ENCODE measurements at places on chromosomes 4 and X.

GRCh38 chrX:141164406-141164805, 12.5 kb downstream of the LDOC1 start:
- no peak for DNase-seq

- DNase-seq = no peak
Measured at GRCh38 chr4:61294936-61295335, 94.8 kb downstream of the ADGRL3 start.

DNA sequence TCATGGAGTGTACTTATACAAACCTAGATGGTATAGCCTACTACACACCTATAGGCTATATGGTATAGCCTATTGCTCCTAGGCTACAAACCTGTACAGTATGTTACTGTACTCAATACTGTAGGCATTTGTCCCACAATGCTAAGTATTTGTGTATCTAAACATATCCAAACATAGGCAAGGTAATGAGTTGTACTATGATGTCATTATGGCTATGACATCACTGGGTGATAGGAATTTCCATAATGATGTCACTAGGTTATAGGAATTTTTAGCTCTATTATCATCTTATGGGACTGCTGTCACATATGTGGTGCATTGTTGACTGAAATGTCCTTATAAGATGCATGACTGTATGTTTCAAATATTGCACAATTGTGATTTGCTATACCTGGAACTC, 5.5 kb upstream of the PAGE1 start:
- DNase-seq = no peak

DNA sequence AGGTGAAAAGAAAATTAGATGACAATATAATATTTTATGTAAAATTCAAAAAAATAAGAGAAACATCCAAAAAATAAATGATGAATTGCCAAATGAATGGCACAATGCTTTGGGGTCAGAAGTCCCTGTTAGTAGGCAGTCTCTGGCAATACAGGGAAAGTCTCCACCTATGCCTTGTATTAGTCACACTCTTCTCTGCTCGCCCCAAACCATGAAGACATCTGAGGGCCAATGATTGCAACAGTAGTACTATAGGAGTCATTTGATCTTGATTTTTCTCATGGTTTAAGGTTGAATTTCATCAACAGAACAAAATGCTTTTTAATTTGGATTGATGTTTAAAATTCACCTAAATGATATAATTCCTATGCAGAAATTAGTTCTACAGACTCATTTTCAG, 3.9 kb upstream of the PRSS12 start:
- no peak for DNase-seq

DNA sequence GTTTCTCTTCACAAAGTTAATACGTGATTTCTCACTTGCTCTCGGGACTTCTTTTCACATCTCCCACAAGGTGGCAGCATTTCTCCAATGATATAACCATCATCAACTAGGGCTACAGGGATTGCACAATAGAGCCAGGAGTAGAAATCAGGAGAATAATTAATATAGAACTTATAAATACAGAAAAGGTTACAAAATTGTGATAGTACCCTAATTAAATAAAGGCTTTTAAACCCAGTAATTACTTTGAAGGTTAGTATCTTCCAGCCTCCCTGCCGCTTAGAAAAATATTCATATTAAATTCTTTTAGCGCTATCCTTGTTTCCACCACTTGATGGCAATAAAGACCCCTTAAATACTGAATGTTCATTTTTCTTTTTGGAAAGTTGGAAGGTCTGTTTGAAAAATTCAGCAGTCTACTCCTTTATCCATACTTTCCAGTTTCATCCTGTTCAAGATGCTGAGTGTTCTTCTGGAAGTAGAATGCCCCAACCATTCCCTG, 65.8 kb downstream of the RASGEF1B start:
- DNase-seq = peak; percentile 72

GRCh38 chr4:73068491-73069337, 802 bp downstream of the COX18 start:
- DNase-seq = peak; percentile 76

DNA sequence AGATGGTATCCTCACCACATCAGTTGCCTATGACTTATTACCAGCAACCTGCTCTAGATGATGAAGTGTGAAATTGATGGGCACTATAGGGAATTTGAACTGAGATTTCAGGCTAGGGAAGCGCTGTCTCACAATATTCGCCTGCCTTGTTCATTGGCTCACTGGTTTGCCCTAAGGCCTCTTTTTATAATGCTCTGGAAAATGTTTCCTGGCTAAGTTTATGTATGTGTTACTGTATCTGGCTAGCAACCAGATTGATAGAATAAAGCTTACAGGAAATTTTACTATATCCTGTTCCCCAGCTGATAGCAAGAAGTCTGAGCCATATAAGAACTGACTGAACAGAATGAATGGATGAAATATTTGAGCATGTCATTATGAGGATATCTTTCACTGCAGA, 71.6 kb downstream of the GSTCD start:
- DNase-seq = peak; percentile 13

DNA sequence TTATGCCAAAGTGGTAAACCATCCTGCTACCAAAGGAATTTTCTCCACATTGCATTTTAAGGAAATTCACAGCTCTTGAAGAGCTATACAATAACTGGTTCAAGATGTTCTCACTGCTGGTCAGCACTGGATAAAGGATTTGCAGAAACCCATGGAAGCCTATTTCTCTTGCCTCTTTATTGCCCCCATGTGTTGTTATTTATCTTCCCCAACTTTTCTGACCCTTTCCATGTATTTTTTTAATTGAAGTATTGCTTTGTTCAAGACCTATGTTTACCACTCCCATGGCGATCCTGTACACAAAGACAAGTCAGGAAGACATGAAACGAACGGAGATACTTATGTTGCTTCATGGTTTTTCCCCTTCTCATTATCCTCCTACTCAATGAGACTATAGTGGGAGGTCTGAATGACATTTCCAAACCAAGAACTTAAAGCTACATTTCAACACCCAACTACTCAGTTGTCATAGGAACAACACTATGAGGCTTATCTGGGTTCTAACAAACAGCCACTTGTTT, 566.4 kb upstream of the DIPK2B start:
- no peak for DNase-seq

DNA sequence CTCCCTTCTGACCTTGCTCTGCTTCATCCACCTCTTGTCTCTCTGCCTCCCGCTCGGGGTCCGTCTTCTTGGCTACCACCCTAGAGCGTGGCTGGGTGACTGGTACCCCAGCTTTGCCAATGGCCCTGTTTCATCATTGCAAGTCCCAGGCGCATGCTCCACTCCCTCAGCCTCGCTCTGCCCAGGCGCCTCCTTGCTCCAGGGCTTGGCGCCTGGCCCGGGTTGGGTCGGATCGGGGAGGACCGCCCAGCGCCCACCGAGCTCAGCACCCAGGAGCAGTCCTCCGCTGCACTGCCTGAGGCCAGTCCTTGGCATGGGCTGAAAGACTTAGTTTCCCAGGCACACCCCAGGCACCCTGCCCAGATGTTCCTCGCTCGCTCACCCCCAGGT, 577 bp downstream of the BGN start:
- DNase-seq = no peak

GRCh38 chrX:39815631-39816030, 282.1 kb downstream of the BCOR start:
- no peak for DNase-seq

DNA sequence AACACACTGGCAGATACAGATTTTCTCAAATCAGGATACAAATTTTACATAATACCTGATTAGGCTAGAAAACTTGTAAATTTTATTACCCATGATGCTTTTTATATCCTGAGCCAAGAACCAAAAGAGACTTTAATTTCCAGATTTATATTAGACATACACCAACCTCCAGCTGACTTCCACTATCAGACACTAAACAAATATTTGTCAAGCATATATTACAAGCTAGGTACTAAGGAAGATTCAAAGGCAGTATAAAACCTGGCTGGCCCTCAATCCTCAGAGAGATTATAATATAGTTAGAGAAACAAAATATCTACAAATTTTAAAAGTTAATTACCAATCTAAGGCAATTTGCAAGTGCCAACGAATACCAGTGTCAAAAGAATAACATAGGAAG, 357.8 kb upstream of the F9 start:
- DNase-seq = no peak

DNA sequence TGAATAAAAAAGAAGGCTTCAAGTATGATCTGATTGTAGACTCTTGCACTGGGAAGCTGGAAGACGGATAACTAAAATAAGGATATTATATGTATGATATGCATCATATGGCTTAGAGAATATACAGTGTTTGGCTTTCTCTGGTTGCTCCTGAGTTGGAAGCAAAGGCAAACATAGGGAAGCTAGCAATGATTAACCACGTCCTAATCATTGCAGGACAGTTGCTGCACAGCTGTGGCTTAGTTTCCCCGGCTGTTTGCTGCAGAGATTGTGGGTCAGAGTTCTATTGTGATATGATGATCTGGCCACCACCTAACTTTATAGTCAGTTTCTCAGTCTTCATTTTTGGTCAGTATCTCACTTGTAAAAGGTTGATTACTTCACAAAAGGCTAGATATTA, 36.3 kb upstream of the PARM1 start:
- no peak for DNase-seq

DNA sequence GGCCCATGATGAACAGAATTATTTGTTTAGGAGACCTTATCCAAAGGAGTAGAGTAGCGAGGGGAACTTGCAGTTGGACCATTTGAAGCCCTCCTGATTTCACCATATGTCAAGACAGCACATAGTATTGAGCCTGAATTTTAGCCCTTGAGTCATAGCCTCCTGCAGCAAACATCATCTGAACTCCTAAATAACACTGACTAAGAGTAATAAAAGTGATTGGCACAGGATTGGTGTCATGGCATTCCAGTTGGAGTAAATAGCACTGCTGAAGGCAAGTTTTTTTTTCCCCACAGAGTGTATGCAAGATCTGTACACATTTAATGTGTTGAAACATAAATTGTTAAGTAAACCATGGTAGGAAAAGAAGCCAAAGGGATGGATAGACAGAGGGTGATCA, 89.0 kb downstream of the COMMD8 start:
- DNase-seq = no peak

- no peak for DNase-seq
Measured at GRCh38 chr4:169707958-169708643, 49.6 kb downstream of the HPF1 start.

- no peak for DNase-seq
Measured at GRCh38 chr4:183321079-183321478, 1.0 kb upstream of the CLDN22 start.

DNA sequence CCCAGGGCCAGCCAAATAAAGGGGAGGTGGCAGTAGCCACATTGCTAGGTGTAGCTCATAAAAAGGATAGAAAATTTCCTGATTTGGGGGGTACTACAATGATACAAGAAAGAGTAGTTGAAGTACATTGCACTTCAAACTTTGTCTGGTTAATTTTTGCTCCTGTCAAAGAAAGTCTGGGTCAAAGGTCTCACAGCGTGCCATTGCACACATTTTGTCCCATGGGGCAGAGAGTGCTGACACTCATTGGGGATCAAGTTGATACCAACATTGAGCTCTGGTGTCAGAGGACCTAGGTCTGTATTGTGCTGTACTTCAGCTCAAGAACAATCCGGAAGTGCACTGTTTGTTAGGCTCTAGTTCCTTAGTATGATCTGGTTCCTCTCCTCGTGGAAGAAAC, 229.2 kb upstream of the AGTR2 start:
- no peak for DNase-seq

- DNase-seq = no peak
Measured at GRCh38 chrX:82945332-82945731, 562.8 kb upstream of the POU3F4 start.

DNA sequence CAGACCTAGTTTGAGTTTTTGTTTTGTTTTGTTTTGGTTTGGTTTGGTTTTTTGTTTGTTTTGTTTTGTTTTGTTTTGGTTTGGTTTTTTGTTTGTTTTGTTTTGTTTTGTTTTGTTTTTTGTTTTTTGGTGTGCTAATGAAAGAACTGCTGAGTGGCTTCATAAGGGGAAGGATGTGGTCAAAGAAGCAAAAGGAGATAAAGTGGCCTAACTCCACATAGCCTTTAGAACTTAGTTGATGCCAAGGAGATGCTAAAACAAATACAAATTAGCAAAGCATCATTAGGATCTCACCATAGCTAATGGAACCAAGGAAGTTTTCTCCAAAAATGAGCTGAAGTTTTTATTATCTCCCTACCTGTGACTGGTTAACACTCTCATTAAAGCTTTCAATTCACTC, 44.6 kb upstream of the TMEM164 start:
- DNase-seq = no peak

GRCh38 chr4:184441461-184442313, 32.7 kb downstream of the IRF2 start:
- DNase-seq = peak; percentile 30

GRCh38 chrX:72100051-72100755, 31.5 kb downstream of the RTL5 start:
- DNase-seq = no peak

DNA sequence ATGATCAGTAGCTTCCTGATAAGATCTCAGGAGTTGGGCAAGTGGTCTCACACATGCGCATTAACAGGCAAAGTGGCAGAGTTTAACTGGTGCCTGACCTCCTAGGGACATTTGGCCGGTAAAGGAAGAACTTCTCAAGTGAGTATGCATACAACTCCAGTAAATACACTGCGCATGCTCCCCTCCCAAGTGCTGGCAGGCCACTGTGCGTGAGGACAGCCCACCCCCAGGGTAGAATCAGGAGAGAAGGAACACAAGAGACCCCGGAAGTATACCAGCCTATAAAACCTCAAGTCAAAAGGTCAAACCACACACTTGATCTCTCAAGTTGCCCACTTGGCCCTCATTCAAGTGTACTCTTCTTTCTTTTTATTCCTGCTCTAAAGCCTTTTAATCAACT, 225.5 kb upstream of the ANKRD50 start:
- no peak for DNase-seq

DNA sequence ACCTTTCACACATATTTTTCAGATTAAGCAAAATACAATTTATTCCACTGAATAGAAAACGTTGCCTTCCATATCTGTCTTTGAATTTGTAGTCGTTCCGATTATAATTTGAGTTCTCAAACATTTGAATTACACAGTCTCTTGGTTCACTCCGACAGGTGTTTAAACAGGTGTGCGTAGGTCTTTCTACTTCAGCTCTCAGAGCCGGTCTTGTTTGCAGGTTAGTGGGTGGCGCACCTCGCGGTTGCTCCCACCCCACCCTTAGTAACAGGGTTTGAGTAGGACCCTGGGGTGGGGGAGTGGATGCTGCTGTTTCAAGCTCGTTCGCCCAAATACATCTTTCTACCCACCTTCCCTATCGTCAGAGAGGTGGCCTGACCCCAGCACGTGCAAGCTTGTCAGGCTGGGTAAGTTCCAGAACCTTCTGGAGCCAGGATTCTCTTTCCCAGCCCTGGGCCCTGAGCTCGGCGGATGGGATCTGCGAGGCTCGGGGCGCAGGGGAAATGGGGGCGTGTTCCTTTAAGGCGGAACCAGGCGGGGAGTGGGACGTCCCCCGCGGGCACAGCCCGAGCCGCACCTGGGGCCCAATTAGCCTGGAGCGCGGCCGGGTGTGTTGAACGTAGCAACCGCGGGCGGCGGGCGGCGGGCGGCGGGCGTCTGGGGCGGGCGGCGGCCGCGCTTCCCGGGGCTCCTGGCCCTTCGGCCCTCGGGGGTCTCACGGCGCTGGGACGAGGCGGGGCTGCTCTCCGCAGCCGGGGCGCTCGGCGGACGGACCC, at the start of gene FAM149A:
Gene FAM149A, plus strand, starts transcription at position 591 of the 776 bp plus-strand sequence.
- peak; percentile 37 for DNase-seq

All from retina (tissue), 1 donor.